ENCODE measurements at places on chromosomes 2 and 18.

DNA sequence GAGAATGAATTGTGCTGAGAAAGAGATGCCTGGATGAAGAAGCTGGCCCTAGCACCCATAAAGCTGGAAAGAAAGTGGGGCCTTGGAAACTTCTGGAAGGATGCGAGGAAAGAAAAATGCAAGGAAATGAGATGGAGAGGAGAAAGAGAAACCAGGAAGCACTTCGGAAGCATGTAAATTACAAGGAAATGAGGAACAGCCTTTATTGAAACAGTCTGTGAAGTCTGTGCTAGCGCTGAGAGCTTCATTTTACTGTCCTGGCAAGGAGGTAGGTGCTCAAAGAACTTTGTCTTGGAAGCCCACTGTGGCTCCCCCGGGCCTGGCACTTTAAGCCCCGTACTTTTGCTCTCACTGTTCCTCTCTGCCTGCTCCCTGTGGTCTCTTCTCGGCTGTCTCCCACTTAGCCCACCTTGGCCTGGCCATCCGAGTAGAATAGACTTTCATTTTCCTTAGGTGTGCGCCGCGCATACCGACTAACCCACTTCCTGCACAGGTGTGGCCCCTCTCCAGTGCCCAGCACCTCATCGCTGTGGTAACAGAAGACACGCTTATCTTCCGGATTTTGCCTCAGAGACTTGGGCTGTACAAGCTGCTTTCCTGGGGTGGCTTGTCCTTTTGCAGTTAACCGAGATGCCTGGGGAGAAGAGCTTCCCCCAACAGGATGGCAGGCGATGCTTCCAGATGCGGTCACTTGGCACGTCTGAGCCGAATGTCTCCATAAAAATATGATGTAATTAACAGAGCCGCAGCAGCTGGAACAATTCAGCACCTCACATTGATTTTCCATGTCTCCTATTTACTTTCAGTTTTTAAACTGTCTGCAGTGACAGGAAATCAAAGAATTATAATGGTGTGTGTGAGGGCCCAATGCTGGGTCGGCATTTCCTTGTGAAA lies 199.6 kb downstream of the HRH4 start:
- DNase-seq = no peak

GRCh38 chr2:99031481-99031880 lies 95.5 kb upstream of the CRACDL start:
- DNase-seq = no peak

DNA sequence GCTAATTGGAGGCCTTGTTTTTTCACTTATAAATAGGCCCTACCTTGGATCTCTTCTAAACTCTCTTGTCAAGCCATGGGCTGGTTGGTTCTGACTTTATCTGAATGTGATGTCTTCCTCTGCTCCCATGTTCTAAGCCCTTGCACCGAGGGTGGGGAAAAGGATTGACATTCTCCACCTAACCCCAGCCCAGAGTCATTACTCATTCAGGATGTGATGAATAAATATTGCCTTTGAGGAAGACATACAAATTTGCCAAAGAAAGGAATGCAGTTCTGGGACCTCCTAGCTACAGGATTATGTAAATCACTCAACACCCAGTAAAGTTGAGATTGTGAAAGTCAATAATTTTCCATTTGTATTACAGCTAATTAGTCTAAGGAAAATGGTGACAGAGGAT lies 142.1 kb upstream of the LYPD6 start:
- no peak for DNase-seq

- no peak for DNase-seq
Observed at GRCh38 chr2:36487947-36488346, 110.0 kb downstream of the FEZ2 start.

DNA sequence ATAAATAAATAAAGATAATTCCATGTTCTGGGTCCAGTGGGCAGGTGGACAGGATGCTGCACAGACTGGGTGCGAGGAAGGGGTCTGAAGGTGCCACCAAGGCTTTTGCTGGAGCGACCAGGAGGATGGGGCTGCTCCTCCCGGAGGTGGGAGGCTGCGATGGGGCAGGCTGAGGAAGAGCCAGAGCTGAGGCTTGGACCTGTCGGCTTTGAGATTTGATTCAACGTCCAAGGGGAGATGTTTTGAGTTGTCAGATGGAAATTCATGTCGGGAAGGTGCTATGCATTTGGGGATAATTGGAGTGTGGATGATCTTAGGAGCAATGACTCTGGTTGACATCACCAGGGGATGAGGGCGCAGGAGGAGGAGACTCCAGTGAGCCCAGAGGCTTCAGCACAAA lies 11.7 kb downstream of the ALLC start:
- DNase-seq = no peak

DNA sequence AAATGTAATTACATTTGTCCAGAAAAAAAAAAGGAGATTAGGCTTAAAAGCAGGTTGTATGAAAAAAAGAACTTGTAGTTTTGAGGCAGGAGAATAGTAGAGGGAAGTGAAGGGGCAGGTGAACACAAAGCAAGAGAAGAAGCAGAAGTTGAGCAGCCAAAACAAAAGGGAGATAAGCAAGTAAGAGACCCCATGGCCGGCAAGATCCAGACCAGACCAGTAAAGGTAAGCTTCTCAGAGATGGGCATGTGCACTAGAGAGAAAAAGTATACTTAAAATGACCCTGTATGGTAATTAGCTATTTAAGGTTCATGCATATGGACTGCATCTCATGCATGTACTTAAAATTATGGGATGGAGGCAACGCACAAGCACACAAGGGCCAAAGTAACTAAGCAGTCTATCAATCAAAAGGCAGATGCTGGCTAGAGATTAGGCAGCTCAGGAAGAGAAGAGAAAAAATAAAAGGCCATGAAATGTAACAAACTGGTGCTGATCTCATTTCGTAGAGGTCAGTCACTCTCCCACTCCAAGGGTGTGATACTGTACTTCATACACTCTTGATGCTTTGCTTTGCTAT lies 9.7 kb downstream of the SIGLEC15 start:
- no peak for DNase-seq

DNA sequence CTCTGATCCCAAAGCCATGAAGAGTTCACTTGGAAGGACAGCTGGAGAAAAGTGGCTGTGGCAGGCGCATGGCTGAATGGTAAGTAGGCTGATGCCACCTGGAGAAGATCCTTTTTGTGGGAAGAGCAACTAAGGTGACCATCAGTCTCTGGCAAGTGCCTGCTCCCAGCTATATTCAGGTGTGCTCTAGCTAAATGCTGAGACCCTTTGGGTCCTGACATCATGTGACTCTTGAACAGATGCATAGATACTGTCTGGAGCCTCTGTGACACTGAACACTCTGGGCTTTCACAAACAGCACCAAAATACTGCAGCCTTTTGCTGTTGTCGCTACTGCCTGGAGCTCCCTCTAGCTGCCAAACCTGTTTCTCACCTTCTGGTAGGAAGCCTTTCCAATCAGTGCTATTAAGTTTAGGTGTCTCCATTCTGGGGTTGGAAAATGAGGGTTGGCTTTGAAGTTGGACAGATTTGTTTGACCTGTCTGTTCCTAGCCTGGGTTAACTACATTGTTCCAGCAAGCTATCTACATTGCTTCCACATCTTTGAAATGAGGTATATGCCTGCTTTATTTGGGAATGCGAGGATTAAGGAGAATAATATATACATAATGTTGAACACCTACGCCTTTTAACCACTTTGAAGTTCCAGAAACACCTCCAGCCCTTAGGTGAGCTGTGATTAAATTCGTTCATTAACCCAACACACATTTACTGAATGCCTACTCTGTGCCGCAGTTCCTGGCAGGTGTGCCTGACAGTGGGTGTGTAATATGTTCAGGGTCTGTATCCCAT lies 3.1 kb downstream of the EGR4 start:
- no peak for DNase-seq

Measured in omental fat pad (tissue), 4 donors.